Pancreas (tissue), 10 donors: ENCODE measurements at places on chromosomes 16 and 17.

DNA sequence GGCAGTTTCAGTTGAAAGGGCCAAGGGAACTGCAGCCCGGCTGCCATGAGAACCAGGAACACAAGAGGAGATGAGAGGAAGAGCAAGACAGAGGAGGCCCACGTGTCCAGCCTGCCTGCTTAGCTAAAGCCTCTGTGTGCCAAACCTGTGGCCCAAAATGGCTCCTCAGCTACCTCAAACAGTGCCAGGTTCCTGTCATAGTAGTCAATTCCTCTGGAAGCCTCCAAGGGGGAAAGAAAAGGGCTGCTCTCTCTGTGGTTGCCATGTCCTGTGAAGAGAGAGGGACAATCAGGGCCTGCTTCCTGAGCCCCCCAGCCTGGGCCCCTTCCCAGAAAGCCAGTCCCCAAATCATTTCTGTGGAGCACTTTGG lies 5.2 kb downstream of the SLC12A4 start:
- no peak for DNase-seq

DNA sequence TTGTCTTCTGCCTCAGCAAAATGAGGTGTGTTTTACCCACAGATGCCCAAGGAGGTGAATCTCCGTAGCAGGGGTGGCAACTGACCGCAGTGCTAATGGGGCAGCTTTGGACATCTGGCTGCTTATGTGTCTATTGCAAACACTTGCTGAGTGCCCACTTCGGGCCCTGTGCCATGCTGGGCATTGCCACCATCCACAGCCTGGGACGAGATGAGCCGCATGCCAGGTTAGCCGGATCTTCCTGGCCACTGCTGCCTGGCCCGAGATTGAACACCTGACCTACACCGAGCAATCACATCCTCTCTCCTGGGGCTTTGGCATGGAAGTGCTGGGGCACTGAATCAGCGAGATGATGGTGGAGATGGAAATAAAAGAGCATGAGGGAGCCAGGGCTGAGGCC lies 238.7 kb downstream of the GSG1L start:
- DNase-seq, result peak; percentile 4

- no peak for DNase-seq
Measured at GRCh38 chr17:47338026-47338425, 14.3 kb downstream of the EFCAB13 start.

DNA sequence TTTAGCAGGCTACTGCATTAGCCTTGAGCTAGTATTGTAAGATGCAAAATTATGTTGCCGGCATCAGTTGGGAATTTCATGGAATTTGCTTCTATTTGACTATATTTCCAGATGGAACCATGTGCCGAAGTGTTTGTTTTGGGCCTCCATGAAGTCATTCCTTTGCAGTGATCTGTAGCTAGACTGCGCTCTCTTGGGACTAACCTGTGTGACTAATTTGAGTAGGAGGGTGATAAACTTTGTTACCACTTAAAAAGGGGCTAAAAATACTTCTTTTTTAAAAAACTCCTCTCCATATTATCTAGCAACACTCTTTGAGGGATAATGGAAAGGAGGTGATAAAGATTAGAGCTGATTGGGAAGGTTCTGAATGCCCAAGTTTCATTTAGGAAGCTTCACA lies 166.8 kb upstream of the TBX2 start:
- DNase-seq, result no peak

DNA sequence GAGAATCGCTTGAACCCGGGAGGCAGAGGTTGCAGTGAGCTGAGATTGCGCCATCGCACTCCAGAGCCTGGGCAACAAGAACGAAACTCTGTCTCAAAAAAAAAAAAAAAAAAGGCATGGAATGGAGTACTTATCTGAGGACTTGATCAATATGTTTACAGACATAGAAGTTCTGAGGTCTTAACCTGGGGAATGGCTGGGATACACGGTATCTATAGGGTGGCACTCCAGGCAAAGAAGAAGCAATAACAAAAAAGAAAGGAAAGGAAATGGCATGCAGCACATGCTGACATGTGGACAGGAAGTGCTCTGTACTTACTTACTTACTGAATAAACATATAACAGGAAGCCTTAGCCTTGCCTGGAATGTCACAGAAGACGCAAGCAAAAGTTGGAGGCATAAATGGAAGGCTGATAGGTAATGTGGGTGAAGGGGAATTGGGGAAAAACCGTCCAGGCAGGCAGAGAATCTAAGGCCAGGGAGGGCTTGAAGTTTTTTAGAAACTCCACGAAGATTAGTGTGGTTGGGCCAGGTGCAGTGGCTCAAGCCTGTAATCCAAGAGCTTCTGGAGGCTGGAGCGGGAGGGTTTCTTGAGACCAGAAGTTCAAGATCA lies 10.1 kb upstream of the SPOP start:
- no peak for DNase-seq

DNA sequence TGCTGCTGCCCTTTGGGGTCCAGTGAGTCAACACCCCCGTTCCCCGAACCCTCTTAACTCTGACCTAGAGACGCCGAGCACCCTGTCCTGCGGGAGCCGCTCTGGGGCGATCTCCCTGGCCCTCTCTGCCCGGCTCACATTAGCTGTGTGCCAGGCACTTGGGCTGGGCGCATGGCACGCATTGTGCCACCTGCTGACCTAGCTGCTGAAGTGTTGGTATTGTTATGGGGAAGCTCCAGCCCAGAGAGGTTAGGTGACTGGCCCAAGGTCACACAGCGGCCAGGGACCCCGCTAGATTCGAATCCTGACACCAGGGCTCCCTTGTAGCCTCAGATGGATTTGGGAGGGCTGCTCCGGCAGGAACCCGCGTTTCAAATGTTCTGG lies 1.1 kb downstream of the HSD17B1 start:
- DNase-seq, result peak; percentile 41

- DNase-seq, result no peak
Measured at GRCh38 chr16:9836118-9836736, 346.0 kb downstream of the GRIN2A start.

- DNase-seq, result peak; percentile 38
Measured at GRCh38 chr17:48024149-48025039, 13.2 kb downstream of the COPZ2 start.

DNA sequence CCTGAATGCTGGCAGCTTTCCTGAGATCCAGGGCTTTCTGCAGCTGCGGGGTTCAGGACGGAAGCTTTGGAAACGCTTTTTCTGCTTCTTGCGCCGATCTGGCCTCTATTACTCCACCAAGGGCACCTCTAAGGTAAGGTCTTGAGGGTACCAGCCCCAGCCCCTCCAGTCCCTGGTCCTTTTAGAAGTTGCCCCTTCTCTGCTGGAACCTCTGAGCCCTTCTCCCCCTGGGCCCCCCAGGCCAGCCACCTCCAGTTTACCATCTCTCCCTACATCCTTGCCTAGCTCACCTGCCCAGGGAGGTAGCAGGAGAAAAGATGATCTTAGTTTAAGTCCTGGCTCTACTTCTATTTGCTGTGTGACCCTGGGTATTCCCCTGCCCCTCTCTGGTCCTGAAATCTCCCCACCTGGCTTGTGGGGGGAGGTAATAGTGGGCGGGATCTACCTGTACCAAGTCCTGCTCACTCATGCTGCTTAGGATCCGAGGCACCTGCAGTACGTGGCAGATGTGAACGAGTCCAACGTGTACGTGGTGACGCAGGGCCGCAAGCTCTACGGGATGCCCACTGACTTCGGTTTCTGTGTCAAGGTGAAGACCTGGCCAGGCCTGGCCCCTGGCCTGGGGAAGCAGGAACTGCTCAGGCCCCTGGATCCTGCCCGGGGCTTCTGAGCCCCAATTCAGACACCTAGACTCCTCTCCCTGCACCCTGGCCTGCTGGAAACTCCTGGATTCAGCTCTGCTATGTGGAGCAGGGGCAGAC lies 6.5 kb downstream of the GRB7 start:
- DNase-seq, result no peak

DNA sequence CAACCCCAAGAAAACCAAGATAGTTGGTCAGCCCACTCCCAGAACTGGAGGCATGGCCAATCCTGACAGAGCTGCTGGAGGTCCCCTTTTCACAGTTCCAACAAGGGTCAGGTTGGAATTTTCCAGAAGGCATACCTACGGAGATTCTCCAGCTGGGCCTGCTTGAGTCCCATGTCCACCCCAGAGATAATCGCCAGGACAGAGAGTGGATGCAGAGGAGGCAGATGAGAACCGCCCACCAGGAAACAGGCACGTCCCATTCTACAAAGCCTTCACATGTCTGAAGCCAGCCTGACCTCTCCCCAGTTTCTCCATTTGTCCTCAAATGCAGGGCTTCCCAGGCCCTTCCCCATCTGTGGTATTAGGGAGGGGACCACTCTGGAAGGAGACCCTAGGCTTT lies 47.4 kb upstream of the SMURF2 start:
- DNase-seq, result no peak

- DNase-seq, result no peak
Measured at GRCh38 chr17:67696347-67696746, 21.4 kb upstream of the NOL11 start.

DNA sequence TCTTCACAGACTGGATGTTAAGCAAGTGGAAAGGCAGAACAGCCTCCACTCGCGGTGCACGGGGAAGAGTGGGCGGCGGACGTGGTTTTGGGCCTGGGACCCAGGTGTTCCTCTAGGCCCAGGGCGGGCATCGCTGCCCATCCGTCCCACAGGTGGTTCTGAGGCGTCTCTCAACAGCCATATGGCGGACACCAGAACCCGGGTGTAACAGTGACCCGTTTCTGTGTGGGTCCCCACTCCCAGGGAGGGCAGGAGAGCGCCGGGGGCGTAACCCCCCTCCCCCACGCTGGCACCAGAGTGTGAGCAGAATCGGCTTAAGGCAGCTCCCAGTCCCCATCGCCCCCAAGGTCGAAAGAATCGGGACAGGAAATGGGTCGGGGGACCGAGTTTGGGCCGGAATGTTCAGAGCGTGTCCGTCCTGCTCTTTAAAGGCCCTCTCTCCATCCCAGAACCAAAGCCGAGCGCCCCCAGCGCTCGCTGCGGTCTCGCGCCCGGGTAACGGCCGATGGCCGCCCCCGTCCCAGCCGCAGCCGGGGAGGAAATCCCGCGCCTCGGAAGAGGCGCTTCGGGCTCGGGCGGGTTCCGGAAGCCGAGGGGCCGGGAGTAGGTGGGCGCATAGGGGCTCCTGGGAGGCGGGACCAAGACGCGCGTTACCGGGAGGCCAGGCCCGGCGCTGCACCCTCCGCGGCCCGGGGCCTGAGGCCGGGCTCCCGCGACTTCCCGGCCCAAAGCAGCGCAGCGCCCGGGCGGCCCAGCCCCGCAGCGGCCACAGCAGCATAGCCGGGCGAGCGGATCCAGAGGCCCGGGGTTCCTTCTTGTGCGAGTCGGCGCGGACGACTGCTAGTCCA lies at the start of gene TK2:
Gene TK2, minus strand, starts transcription at position 839 of the 848 bp plus-strand sequence. Its CDS starts 61 bp downstream, at position 778.
- DNase-seq, result peak; percentile 77

- DNase-seq, result no peak
Measured at GRCh38 chr17:38628441-38628840, 22.7 kb upstream of the SRCIN1 start.

GRCh38 chr16:47626246-47626645 lies 165.1 kb downstream of the PHKB start:
- no peak for DNase-seq

DNA sequence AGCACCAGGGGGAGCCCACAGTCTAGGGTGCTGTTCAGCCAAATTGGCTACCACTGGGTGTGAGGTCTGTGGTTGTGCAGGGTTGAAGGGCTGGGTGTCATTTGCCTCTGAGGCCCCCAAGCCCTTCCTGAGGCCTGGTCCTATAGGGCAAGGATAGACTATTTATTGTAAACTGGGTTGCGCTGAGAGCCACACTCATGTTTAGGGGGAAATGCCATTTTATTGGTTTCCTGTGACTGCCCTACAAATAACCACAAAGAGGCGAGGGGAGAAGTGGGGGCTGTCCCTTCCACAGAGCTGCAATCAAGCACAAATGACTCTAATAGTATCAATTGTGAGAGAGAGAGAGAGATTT lies 3.6 kb upstream of the ZCCHC14 start:
- no peak for DNase-seq

- DNase-seq, result peak; percentile 16
Measured at GRCh38 chr17:10772425-10773380, 31.2 kb downstream of the TMEM238L start.

- DNase-seq, result no peak
Measured at GRCh38 chr16:50259334-50260205, 6.8 kb upstream of the ADCY7 start.
